ENCODE measurements at places on chromosomes 5 and 9.

DNA sequence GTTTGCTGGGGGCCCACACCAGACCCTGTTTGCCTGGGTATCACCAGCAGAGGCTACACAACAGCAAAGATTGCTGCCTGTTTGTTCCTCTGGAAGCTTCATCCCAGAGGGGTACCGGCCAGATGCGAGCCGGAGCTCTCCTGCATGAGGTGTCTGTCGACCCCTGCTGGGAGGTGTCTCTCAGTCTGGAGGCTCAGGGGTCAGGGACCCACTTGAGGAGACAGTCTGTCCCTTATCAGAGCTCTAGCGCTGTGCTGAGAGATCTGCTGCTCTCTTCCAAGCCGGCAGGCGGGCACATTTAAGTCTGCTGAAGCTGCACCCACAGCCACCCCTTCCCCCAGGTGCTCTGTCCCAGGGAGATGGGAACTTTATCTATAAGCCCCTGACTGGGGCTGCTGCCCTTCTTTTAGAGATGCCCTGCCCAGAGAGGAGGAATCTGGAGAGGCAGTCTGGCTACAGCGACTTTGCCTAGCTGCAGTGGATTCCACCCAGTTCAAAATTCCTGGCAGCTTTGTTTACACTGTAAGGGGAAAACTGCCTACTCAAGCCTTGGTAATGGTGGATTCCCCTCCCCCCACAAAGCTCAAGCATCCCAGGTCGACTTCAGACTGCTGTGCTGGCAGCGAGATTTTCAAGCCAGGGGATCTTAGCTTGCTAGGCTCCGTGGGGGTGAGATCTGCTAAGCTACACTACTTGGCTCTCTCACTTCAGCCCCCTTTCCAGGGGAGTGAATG is 206.0 kb upstream of the TLX3 start:
- DNase-seq: no peak

- no peak for DNase-seq
Measured at GRCh38 chr5:135750506-135750905, 84.0 kb upstream of the SLC25A48 start.

- no peak for DNase-seq
Measured at GRCh38 chr5:92003806-92004205, 620.7 kb upstream of the ARRDC3 start.

DNA sequence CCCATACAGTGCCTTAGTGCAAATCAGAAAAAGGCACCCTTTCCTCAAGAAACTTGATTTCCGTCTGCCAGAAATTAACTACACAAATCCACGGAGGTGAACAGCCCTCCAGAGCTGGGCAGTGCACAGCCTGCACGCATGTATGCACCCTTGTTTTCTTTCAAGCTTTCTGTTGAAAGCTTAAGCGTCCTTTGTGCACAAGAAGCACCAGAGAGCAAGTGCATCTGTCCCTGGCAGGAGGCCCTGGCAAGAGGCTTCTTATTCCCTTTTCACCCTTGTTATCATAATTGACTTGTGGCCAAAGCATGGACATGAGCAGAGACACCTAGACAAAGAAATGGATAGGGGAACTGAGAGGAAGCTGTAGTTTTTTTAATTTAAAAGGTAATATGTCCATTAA is 47.4 kb upstream of the ATG10 start:
- DNase-seq: peak; percentile 41

GRCh38 chr9:115109486-115109885 is 8.5 kb downstream of the TNC start:
- no peak for DNase-seq

DNA sequence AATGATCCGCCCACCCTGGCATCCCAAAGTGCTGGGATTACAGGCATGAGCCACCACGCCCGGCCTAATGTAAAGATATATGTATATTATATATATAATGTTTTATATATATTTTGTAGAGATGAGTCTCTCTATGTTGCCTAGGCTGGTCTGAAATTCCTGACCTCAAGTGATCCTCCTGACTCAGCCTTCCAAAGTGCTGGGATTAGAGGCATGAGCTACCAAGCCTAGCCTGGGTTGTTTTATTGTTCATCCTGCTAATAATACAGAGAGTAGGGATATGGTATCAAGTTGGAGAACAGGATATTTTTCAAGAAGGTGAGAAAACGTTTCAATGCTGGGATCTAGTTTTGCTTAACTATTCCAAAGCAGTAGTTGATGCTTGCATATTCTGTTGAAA is 2.9 kb downstream of the SEC24A start:
- no peak for DNase-seq

- no peak for DNase-seq
Measured at GRCh38 chr9:77020413-77021290, 1.2 kb downstream of the FOXB2 start.

DNA sequence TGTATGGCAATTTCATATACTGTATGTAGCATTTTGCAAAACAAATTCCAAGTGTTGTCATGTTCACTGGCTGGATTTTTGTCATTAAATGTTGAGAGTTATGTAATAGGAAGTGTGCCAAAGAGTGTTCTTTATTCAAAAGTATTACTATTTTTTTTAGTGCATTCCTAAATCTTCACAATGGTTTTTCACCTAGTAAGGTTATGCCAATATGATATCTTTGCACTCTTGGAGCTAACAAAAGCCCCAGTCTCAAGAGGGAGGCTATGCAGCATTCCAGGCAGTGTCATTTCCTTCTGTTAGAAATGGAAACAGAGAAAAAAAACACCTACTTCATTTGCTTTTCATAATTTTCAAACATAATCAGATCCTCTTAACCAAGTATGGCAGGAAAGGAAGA is 5.1 kb upstream of the SSBP2 start:
- no peak for DNase-seq

- no peak for DNase-seq
Measured at GRCh38 chr5:145591578-145591977, 243.6 kb downstream of the PRELID2 start.
